ENCODE measurements at places on chromosomes 6 and 20. TPM values are rescaled to one million over a fixed set of nuclear protein-coding genes. Genes with fewer than 3 reads are reported as not detected.

Gene TINAG
- total RNA-seq: 0.16 TPM

Gene KIF25
- 0.35 TPM for total RNA-seq

Gene ADGRF5
- 41.1 TPM for total RNA-seq

- DNase-seq: no peak
Measured at GRCh38 chr6:119454714-119455113, 105.2 kb upstream of the MAN1A1 start.

DNA sequence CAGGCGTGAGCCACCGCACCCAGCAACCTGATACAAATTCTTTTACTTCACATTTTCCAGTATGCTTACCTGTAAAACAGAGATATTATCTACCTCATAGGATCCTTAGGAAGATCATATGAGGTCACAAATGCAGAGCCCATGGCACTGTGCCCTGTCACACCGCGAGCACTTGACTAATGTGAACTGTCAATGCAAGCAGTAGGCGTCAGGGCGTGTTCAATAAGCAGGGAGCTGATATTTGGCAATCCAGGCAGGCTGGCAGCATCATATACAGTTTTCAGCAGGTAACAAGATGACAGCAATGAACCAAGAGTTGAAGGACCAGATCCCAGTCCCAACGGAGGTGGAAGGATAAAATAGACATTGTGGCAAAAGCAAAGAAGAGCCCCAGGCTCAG, 14.6 kb upstream of the ARID1B start:
- no peak for DNase-seq

DNA sequence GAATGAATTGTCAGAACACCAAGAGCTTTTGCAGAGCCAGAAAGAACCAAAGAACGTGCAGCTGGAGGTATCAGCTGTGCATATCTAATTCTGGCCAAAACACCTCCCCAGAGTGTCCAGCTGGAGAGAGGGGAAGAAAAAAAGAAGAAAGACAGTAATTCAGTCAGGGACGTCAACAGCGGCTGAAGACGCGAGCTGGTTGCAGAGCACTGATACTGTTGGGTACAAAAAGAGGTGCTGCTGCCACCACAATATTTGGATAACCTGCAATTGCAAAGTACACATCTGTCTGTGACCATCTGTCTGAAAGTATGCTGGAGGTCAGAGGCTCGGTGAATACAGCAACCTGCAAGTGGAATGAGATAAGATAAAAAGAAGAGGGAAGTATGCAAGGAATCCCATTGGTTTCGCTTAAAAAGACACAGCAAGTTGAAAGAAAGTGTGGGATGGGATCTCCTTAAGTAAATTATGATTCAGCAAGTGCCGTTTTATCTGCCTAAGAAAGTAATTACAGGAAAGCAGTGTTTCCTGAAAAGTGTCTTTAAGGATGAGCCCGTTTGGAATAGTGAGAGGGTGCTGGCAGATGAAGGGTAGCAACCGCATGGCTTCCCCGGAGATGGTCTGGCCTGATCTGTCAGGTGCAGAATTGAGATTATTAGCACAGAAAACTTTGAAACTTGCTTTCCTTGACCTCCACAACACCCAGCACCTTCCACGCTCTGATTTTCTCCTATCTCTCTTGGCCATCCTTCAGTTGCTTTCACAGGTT, 189.9 kb upstream of the PRDM1 start:
- no peak for DNase-seq

GRCh38 chr6:111841822-111842221, 31.4 kb downstream of the FYN start:
- no peak for DNase-seq

DNA sequence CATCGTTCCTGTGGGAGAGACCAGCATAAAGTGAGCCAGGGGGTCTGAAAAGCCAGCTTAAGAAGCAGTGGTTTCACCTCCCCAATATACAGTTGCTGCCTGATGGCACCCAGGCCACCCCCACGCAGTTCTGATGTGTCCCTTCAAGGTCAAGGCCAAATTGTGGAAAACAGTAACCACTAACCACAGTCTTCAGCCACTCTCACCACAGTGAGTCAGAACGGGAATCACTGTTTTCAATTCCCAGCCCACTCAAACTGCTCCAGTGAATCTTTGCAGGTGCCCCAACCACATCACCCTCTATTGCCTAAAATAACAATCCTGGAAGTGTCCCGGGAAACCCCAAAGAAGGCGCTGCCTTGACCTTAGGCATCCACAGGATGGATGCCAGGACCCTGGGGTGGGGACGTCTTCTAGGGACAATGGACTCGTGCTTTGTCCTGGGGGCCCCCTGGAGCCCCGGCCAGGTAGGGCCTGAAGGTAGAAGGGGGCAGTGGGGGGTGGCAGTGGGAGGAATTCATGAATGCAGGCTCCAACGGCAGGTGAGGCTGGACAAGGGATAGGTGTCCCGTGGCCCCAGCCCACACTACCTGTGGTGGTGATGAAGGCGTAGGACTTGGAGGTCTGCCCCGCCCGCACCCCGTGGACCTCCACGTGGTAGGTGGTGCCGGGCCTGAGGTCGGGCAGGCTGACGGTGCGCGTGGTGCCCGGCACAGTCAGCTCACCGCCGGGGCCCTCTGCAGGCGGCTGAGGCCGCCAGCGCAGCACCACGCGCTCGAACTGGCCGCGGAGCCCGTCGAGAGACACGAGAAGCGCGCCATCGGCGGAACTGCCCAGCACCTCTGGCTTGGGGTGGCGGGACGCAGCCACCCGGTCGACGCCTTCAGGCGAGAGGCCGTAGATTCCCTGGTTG, 22.2 kb downstream of the TNXB start:
- no peak for DNase-seq

DNA sequence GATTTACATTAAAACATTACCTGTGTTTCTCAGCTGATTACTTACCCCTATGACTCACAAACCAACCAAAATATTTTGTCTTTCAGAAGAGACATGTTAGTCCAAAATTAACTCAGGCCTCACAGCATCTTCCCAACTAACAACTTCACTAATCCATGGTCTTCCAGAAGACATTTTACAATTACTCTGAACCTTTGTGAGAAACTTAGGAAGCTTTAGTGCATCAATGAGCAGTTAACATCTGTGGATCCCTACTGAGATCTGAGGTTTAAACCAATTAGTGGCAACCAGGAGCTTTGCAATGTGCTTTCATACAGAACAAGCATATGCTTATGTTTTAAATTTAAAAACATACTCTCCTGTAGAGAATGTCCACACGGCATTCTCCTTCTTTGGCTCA, 269.7 kb downstream of the UBE3D start:
- no peak for DNase-seq

GRCh38 chr20:10922506-10922905, 248.7 kb upstream of the JAG1 start:
- no peak for DNase-seq

GRCh38 chr6:132405143-132405915, 4.1 kb upstream of the MOXD1 start:
- DNase-seq: no peak

All from Right ventricle myocardium superior (tissue), 1 donor.